ENCODE measurements at places on chromosomes 13 and 19.
A peak's percentile ranks its signal among the peaks of the same experiment; 100 is the strongest.

GRCh38 chr19:8552810-8553209 lies 24.4 kb downstream of the MYO1F start:
- DNase-seq, result peak; percentile 45

DNA sequence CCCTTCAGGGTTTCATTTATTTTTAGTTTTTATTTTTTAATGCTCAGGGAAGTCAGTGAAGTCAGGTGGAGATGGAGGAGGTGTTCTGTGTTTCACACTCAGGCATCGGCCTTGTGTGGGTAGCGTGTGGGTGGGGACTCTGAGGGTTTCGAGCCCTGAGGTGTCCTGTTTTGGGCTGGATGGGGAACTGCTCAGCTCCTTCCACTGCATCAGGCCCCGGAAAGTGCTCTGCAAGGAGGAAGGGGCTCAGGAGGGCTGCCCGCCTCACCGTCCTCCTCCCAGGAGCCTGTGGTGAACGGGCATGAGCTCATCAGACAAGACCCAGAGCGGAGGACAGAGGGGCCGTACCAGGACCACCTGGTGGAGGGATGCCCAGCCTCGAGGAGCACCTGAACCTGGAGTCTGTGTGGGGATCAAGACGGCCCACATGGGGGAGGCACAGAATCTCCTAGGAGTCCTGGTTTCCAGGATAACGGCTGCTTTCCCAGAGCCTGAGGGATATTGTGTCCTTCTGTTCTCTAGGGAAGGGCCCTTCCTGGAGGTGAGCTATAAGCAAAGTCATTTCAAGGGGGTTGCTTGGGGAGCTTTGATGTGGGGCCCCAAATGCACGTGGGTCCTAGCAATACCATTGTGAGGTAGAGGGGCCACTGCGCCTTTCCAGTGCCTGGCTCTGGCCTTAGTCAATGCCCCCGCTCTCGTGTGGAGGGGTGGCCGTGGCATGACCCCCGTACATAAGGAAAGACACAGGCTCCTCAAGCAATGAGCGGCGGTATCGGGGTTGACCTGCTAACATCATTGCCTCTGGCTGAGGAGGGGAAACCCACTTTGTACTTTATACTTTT lies 13.5 kb upstream of the GAS6 start:
- no peak for DNase-seq

DNA sequence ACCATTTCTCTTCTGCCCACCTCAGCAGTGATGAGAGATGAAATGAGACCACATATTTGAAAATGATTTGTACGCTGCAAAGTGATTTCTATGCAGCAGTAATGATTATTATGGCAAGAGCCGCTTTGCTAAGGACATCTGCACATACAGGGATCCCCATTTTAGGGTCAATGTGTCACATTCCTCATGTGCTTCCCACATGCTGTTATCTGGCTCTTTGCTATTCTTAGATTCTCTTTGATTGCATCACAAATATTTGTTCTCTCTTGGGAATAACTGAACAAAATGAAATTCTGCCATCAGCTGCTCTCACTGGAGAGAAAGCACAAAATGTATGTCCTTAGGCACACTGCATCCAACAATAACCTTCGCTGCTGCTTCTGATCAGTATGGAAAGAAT lies 209.5 kb upstream of the IPO5 start:
- DNase-seq, result no peak

- peak; percentile 28 for DNase-seq
These were observed 1.6 kb downstream of the SLC25A30 start for GRCh38 chr13:45416516-45417128.

- DNase-seq, result peak; percentile 15
These were observed 69.0 kb downstream of the COL4A2 start for GRCh38 chr13:110376120-110376519.

- DNase-seq, result peak; percentile 58
These were observed 15.2 kb upstream of the CPB2 start for GRCh38 chr13:46119883-46120614.

DNA sequence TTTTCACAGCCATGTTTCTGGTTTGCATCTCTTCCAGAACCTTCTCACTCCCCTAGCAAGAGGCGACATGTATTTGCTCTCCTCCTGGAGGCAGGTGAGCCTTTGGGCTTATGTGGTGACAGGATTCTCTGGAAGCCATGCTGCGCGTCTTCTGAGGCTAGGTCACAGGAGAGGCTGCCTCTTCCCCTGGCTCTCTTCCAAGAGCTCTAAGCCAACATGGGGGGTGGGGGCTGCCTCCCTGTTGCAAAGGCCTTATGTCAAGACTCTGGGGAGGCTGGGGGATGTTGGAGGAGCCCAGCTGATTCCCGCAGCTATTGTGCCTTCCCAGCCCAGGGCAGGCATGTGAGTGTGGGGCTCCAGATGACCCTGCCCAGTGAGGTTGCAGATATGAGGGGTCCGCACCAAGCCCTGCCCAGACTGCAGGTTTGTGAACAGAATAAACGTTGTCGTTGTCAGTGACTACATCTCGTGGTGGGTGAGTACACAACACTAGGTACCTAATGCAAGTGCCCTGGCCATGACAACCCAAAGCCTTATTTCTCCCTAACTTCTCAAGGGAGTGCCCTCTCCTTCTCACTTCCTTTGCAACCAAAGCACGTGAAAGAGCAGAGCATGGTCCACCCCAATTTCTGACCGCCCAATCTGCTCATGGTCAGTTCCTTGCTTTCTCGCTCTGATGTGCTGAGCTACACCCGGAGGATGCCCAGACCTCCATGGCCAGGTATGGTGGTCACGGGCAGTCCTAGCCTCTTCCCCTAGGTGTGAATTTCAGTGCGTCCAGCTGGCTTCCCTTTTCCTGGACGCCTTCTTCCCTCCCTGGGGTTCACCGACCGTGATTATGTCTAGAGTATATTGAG lies 44.9 kb downstream of the TEX29 start:
- DNase-seq, result no peak

GRCh38 chr13:23866420-23867026 lies 22.7 kb downstream of the MIPEP start:
- DNase-seq, result no peak

- no peak for DNase-seq
These were observed 147.5 kb upstream of the SOX21 start for GRCh38 chr13:94859811-94860210.

DNA sequence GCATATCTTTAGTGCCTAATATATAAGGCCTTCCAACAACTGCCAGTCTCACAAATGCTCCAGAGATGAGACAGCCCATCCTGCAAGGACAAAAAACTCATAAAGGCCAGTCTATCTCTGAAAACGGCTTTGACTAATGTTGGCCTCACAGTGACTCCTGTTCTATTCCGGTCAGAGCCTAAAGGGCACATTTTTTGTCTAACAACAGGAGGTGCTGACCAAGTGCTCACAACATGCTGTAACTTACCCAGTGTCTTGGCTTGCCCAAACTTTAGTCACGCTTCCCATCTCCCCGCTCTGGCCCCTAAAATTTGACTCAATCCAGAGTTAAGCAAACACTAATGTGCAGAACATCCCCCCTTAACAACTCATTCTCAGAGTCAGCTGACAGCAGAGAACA lies 1411.2 kb upstream of the MIR17HG start:
- DNase-seq, result no peak

GRCh38 chr19:51259348-51260245 lies 8.7 kb downstream of the SIGLECL1 start:
- DNase-seq, result peak; percentile 84

DNA sequence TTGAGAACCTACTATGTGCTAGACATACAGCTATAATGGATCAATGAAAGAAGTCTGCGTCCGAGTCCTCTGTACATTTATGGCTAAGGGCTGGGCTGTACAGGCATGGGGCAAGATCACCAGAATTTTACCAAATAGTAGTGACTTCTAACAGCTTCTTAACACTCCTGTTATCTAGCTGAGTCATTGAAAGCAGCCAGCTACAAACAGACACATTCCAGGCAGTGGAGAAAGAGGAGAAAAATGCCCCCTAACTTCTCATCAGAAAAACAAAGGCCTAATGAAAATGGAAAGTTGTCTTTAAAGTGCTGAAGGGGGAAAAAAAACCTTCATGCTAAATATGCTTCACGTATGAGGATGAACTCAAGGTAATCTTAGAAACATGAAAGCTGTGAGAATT lies 14.3 kb upstream of the ZNF667 start:
- no peak for DNase-seq

- no peak for DNase-seq
These were observed 150.7 kb downstream of the FOXO1 start for GRCh38 chr13:40515702-40516101.

DNA sequence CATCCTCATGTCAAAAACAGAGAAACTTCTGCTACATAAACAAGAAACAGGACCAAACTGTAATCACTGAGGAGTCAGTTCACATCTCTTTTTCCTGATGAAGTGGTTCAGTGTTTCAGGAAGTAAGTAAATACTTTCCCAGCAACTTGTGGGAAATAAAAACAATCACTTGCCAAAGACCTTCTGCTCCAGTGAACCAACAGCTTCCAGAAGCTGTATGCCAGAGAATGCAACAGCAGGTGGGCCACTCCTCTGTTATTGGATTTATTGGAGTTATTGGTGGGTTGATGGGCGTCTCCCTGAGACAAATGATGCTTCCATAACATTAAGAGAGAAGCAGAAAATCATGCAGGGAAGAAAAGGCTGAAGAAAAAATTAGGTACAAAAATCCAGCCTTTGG lies 9.9 kb downstream of the SLC6A16 start:
- DNase-seq, result no peak

DNA sequence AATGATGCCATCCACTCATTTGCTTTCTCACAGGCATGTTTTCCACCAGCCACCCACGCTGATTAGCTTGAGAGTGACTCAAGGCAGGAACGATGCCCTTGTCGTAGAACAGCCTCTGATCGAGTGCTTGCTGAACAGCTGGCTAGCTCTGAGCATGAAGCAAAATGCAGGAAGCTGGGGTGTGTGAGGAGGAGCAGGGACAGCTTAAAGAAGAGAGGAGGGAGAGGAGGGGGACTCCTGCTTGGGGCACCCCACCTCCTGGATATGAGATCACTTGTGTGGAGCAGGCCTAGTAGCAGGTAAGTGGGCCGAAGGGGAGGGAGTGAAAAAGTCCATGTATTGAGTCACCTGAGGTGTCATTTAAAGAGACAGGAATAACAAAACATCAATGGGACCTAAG lies 48.8 kb downstream of the IRS2 start:
- DNase-seq, result peak; percentile 20

- no peak for DNase-seq
These were observed 14.3 kb upstream of the MCF2L start for GRCh38 chr13:112954488-112955270.

DNA sequence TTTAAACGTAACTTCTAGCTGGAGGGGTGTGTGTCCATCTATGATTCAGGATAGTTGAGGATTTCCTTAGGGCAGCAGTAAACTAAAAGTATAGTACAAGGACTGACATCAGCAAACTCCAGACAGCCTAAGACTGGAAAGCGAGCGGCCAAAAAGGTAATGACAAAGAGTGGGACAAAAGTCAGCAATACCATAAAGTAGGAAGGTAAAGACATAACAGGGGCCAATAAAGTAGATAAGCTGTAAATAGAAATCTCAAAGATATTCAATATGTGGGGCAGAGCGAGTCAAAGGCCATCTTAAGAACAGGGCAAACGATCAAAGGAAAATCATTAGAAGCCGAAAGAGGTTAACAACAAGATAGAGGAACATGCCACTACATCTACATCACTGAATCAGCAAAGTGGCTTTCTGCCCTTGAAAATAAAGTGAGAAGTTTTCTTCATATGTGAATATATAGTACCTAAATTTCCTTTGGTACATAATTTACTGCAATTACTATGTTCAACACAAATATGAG lies 167.2 kb downstream of the DIAPH3 start:
- no peak for DNase-seq

GRCh38 chr13:110433014-110433413 lies 125.9 kb downstream of the COL4A2 start:
- DNase-seq, result no peak

DNA sequence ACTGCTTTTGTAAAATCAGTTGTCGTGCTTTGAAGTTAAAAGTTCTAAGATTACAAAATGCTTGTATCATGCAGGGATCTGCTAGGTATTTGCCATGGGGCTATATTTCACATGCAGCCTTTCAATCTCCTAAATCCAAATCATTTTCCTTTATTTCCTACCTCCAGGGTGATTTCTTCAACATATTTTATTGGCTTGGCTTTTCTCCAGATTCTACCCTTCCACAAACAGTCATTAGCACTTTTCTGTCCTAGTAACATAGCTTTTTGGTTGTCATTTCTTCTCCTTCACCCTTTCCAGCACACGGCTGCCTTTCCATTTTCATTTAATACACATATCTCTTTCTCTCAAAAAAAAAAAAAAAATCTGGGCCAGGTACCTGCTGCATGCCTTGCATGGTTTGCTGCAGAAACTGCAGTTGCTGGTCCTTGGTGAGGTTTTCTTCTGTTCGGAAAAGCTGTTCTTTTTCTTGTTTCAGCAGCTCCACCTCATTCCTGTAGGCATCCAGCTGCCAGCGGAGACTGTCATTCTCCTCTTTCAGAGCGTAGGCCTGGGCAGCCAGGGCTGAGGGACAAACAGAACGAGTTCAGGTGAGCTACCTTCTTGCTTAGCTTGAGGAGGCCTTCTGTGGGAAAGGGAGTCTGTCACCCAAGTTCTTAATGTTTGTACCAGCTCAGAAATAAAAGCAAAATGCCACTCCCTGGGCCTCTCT lies 274.7 kb downstream of the DNAJC15 start:
- no peak for DNase-seq

DNA sequence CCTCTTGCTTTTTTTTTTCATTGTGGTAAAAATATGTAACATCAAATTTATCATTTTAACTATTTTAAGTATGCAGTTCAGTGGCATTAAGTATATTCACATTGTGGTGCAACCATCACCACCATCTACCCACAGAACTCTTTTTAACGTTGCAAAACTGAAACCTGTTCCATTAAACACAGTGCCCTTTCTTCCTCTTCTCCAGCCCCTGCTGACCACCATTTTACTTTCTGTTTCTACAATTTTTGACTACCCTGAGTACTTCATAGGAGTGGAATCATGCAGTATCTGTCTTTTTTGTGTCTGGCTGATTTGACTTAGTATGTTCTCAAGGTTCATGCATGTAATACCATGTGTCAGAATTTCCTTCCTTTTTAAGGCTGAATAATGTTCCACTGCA lies 153.1 kb downstream of the FGF9 start:
- no peak for DNase-seq

DNA sequence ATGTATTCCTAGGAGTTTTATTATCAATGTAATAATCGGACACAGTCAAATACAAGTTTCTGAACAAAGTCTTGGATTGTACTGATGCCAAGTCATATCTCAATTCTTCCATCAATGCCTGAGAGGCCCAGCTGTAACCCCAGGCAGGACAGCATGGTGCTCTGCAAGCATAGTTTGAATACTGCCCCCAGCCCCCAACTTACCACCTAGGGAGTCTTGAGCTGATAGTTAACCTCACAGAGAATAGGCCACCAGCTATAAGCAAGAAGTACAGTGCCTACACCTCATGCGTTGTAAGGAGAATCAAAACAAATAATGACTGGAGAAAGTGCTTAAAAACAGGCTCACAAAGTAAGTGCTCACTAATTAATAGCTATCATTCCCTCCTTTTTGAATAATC lies 2.7 kb downstream of the PROSER1 start:
- DNase-seq, result peak; percentile 16

DNA sequence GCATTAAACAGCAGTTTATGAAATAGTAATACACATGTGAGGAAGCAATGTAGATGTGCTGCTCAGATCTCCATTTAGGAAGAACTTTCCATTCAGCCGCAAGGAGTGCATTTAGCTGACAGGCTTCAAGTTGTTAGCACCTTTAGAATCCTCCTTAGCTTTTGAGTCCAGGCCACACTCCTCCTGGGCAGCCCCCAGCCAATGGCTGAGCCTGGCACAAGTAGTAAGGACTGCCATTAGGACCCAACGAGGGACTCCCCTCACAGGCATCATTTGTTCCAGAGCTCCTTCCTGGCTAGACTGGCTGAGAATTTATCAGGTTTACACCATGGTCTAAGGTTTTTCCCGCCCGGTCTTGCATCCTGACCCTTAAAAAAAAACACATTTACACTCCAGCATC lies 201.4 kb downstream of the DIAPH3 start:
- DNase-seq, result no peak

All from HT-29 (cell line).